Hematopoietic multipotent progenitor cell treated with erythropoietin and hydrocortisone succinate and interleukin-3 and kit ligand, for 8 days (in vitro differentiated cells): ENCODE measurements at places on chromosomes 16 and 17.
A peak's percentile ranks its signal among the peaks of the same experiment; 100 is the strongest.

DNA sequence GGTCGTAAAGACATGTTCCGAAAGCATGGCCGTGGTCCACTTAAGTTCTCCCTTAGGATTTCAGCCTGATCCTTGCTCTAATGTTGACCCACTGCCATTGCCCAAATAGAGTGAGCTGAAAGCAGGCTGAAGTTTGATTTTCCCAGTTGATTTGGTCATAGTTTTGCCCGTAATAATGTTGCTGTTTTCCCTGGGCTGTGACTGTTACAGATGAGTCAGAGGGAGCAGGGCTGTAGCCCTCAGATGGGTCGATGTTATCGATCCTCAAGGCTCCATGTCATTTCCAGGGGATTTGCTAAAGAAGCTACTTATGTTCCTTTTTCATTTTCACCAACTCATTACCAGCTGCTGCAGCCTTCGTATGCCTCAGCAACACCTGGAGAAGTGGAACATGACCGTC lies 169.0 kb upstream of the ZFHX3 start:
- DNase-seq = no peak

DNA sequence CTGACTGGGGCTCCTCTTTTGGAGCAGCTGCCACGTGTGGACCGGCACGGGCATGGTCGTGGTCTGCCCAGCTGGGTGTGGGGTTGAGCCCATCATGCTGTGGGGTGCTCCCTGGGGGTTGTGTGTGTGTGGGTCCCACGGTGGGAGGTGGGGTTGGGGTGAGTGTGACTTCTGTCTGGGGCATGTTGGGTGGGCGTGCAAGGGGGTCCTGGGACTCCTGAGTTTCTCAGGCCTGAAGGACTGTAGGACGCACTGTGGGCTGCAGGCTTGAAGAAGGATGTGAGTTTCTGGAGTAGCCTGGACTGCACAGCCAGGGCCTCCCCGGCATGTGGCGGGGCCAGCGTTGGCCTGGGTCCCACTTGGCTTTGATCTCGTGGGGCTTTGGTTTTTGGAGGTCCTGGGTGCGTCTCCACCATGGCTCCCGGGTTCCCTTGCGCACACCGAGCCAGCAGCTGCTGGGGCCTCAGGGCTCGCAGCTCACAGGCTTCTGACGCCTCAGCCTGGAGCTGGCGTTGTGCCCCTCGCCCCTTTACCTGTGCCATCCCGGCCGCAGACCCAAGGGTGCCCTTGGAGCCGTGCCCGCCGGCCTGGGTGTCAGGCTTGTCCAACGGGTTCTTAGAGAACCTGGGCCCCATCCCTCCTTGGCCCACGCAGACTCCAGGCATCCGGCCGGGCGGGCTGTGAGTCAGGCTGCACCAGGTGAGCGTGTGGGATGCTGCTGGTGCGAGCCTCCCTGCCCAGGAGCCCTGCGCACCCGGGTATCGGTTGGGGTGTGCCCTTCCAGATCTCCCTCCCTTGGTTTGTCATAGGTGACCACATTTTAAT lies 34.4 kb upstream of the ZNF750 start:
- DNase-seq = no peak

GRCh38 chr17:36936455-36937000 lies 747 bp upstream of the LHX1 start:
- DNase-seq = no peak

- peak; percentile 60 for DNase-seq
Measured at GRCh38 chr16:57262841-57263540, 17.9 kb downstream of the ARL2BP start.

DNA sequence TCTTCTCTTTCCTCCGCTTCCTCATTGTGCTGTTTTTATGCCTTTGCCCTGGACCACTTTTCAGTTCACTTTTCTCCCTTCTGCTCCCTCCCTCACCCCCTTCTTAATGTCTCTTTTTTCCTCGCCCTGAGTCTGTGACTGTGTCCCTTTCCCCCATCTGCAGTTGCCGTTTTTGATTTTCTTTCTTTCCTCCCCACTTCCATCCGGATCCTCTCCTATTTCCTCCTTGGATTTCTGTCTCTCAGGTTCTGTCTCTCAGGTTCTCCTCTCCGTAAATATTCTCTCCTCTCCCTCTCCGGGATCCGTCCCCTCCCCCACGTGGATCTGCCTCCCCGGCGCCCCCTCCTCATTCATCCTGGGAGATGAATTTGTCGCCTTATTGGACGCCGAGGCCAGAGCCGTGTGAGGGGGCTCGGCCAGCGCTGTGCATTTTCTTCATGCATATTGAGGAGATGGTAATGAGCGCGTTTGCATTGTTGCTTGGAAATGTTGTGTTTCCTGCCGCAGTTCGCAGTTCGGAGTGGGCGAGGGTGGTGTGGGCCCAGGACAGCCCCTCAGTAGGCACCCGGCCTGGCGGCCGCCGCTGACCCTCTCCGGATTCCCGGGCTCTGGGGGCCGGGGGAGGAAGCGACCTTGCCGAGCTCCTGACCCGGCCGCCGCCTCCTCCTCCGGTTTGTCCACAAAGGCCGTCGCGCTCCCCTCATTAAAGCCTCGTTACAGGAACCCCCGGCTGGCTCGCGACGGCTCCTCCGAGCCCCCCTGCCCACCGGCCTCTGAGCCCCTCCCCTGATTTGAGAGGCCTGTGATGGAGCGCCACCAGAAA lies 4.5 kb upstream of the IRX3 start:
- no peak for DNase-seq

GRCh38 chr17:34275881-34276280 lies 5.9 kb downstream of the CCL7 start:
- no peak for DNase-seq

DNA sequence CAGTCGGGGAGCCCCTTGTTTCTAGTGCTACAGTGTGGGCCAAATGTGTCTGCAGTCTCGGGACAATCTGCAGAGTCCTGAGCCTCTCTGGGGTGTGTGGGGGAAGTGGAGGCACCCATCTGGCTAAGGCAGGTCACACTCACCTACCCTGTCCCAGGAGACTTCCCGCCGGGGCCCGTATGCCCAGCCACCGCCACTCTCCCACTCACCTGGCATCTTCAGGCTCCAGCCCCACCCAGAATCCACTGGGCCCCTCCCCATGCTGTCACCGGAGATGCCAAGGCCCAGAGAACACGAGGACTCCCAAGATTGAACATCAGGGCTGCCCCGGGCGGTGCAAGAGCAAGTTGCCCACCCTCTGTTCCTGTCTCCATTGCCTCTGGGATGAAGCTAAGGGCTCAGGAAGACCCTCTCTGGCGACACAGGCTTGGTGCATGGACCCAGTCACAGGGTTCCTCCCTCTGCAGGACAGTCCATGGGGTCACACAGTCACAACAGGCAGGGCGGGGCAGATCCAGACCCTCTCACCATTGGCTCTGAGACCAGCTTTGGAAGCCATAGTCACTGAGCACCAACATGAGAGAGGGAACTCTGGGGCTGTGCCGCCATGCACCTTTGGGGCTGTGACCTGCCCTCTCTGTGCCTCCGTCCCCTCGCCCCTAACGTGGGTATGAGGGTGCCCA lies 38.1 kb downstream of the SREBF1 start:
- no peak for DNase-seq

DNA sequence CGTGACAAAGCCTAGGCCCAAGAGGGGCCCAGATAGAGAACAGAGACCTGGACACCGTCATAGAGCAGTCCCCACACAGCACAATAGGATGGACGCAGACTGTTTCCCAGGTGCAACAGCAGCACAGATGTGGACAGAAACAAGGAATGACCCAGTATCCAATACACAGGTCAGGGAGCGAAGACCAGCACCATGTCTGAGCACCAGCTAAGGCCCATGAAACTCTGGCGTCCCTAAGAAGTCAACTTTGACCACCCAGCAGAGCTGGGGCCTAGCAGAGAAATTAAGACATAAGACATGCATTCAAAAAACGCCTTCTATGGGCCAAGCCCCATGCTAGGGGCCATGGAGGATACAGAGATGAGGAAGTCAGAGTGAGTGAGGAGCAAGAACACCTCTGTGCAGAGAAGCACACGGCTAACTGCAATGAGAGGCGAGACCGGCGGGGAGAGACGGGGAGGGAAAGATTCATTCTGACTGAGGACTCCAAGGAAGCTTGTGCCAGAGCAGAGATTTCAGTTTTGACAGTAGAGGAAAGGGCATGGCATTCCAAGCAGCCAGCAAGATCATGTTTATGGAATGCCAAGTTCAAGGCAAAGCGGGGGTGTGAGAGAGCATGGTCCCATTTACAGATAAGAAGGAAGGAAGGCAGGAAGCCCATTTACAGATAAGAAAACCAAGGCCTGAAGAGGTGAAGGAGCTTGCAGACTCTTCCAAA lies 50.8 kb downstream of the PITPNM3 start:
- DNase-seq = no peak

GRCh38 chr16:82192665-82193064 lies 22.6 kb upstream of the MPHOSPH6 start:
- no peak for DNase-seq

GRCh38 chr16:17602678-17603077 lies 131.9 kb upstream of the XYLT1 start:
- peak; percentile 12 for DNase-seq

GRCh38 chr17:68231541-68231940 lies 16.3 kb upstream of the AMZ2 start:
- no peak for DNase-seq

GRCh38 chr16:74756203-74756602 lies 18.4 kb downstream of the FA2H start:
- DNase-seq = peak; percentile 31

DNA sequence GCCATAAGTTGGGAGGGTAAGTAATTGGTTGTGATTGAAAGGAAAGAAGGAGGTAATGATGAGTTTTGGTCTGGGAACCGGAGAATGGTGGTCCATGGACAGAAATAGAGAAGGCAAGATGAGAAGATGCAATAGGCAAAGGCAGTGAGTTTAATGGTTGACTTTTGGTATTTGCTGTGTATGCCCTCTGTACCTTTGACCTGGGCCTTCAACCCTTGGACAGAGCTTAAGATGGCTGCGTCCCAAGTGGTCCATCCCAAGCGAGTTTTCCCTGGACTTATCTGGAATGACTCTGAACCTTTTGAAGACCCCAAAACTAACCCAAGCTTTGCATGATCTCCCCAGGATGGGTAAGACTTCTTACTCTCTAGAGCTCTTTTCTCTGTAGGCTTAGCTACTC lies 664.5 kb downstream of the MAF start:
- no peak for DNase-seq

GRCh38 chr16:77668201-77668600 lies 54.1 kb upstream of the NUDT7 start:
- DNase-seq = no peak
